ENCODE measurements at places on chromosomes 1 and 21. TPM values are rescaled to one million over a fixed set of nuclear protein-coding genes. Genes with fewer than 3 reads are reported as not detected.

Gene SPRR2F
- total RNA-seq, result not detected

GRCh38 chr1:45827256-45827655 lies 23.8 kb downstream of the MAST2 start:
- no peak for DNase-seq

DNA sequence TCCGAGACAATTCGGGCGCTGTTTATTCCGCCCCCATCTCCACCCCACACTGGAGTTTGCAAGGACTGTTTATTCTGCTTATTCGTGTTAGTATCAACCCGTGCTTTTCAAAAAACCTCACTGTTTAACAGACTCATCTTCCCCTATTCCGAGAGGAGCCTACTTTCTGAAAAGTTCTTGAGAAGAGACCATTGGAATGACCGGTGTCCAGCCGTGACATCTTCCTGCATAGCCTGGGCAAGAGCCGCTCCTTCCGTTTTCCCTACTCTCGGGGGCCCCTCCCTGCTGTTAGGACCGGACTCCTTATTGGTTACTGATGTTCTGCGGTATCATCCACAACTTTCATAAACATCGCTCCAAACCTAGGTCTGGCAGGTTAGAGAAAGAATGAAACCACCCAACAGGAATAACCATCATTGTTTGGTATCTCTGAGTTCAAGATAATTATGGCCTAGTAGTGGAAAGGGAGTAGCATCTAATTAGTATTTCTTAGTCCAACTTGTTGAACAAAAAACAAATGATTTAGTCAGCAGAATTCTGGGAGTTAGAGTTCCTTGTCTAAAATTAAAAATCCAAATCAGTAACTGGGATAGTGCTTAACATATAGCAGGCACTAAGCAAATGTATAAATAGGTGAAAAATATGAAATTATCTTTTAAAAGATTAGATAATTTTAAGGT lies 837 bp downstream of the STXBP3 start:
- DNase-seq, result peak; percentile 45

GRCh38 chr1:25105836-25106235 lies 126.5 kb downstream of the SYF2 start:
- DNase-seq, result no peak

DNA sequence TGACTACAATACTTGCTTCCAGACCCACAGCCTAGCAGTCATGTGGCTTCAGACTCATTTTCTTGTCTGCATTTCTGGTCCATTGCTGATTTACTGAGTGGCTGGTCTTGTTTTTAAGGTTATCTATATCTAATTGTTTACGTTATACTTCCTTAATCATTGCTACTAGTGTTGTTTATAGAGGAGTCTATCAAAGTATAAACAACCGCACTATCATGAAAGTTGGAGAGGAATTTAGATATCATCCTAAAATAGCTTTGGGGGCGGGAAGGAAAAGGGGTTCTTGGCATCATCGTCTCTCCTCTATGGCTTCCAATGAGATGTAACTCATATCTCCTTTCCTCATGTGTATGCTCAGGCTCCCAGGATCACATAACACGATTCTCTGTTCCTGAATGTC lies 372.1 kb upstream of the PBX1 start:
- DNase-seq, result no peak

Gene MMP23B
- total RNA-seq, result 2.7 TPM

- no peak for DNase-seq
These were observed 16.3 kb upstream of the PEF1 start for GRCh38 chr1:31660871-31661455.

DNA sequence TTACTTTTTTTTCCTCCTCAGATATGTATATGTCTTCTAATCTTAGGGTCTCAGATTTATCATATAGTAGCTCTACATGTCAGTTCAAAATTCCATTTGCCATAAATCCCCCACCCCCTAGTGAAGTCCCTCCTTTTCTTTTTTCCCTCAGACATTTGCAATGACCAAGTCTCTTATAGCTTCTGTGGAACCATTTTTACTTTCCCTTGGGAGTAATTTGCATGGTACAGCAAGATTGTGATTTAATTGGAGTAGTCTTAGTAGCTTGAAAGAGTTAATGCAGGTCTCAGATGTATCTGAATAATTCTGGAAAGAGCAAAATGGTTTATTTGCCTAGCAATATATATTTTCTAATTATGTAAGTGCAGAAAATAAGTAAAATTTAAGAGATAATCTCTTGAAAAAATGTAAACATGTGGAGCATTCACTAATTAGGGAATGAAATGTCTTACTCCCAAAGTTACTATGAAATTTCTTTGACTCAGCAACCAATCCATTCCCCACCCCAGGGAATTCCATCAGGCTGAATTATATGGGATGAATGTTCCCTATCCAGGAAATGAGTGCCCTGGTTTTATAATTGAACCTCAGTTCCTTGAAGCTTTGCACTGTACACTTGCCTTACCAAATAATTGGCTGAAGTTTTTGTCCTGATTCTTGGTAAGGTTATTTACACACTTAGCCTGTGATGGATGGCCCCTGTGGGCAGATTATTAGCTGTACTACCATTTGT lies 267.0 kb downstream of the DNM3 start:
- no peak for DNase-seq

Gene POU2F1
- 32.1 TPM for total RNA-seq

Gene CATSPER4
- not detected for total RNA-seq

DNA sequence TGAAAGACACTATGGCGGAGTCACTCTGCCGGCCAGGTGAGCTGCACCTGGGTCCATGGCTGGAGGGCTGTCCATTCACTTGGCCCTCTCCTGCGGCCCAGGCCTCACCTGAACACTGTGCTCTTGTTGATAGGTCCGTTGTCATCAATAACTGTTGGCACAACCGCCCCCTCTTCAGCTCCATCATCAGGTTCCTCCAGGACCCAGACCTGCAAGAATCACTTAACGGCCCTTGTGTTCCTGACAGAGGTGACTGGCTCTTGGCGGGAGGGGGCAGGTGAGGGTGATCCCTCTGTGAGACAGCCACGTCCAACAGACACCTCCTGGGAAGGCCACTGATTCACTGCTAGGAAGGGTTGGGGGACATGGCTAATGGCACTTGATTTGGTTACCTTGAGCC lies 54.9 kb downstream of the INAVA start:
- no peak for DNase-seq

DNA sequence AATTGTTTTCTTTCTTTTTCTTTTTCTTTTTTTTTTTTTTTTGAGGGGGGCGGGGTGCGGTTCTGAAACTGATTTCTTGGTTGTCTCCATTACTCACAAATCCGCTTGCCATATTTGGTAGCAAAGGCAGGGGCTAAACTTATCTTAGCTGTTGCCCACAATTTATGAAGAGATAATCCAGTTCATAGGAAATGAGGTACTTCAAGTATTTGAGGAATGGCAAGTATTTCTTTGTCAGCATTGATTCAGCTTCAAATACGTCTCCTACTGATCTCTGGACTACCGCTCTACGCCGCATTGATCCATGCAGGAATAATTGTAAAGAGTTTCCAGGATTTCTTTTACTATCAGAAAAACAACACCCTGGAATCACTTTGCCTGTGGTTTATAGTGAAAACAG lies 289.2 kb upstream of the DPYD start:
- no peak for DNase-seq

GRCh38 chr1:93699049-93699384 lies 17.4 kb upstream of the BCAR3 start:
- no peak for DNase-seq

DNA sequence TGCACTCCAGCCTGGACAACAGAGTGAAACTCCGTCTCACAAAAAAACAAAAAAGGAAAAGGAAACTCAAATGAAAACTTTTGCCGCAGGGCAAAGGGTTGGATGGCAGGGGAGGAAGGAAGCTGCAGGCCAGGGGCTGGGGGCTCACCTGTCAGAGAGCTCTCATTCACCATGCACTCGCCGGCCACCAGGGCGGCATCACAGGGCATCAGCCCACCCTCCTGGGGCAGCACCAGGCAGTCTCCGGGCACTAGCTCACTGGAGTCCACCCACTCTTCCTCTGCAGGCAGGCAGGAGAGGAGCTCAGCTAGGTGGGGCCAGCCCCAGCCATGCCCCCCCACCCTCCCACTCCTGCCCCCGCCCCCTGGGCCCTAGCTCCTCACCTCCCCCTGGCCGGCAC lies 11.9 kb downstream of the ATP13A2 start:
- DNase-seq, result no peak
